ENCODE measurements at places on chromosomes 16 and 17. TPM values are rescaled to one million over a fixed set of nuclear protein-coding genes. Genes with fewer than 3 reads are reported as not detected.

DNA sequence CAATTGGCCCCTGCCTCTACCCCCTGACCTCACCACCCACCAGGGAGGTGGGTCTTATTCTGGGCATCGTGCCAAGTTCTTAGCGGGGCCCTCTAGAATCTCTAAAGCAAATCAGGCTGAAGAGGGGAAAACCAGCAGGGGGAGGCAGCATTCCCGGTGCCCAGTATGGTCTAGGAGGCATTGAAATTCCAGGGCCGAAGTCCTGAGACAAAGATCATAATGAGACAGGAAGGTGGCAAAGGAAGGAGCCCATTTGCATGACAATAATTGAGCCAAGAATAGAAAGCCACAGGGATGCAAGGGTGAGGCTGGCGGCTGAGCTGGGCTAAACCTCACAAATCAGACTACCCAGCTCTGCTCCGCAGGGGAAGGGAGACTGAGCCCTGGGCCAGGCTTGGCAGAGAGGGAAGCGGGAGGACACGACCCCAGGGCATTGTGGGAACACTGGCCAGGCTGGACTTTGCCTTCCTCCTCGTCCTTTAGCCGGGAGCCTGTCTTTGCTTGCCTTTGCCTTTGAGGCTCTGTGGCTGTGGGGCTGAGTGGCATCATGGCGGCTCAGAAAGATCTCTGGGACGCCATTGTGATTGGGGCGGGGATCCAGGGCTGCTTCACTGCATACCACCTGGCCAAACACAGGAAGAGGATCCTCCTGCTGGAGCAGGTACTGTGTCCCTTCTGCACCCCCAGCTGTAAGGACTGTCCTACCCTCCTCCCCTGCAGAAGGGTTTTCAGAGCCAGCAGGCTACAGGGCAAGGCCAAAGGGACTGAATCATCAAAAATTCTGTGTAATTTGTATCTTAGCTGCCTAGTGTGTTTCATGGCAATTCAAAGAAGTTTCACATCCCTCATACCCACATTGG, at the start of gene PIPOX:
TSS of gene PIPOX (plus strand) at position 463 of the 860 bp plus-strand sequence. CDS start at position 548, 85 bp downstream.
- DNase-seq = no peak

- DNase-seq = no peak
Measured at GRCh38 chr16:85445064-85445778, 167.9 kb upstream of the GSE1 start.

GRCh38 chr17:47669081-47669480, 19.4 kb downstream of the KPNB1 start:
- DNase-seq = no peak

GRCh38 chr16:86850670-86851069, 272.3 kb downstream of the FOXL1 start:
- no peak for DNase-seq

DNA sequence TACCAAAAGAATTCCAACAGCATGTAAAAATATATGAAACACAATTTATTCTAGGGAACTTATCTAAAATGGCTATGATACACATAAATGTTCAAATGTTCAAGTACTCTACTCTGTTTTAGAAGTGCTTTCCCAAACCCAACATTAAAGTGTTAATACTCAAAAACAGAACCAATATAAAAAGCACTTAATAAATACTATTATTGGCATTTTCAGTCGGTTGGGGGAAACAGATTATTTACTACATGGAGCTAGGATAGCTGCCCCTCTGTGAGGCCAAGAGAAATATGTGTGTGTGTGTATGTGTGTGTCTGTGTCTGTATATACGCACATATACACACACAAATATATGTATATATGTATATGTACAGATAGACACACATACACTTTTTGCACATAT, 32.1 kb upstream of the BRIP1 start:
- no peak for DNase-seq

DNA sequence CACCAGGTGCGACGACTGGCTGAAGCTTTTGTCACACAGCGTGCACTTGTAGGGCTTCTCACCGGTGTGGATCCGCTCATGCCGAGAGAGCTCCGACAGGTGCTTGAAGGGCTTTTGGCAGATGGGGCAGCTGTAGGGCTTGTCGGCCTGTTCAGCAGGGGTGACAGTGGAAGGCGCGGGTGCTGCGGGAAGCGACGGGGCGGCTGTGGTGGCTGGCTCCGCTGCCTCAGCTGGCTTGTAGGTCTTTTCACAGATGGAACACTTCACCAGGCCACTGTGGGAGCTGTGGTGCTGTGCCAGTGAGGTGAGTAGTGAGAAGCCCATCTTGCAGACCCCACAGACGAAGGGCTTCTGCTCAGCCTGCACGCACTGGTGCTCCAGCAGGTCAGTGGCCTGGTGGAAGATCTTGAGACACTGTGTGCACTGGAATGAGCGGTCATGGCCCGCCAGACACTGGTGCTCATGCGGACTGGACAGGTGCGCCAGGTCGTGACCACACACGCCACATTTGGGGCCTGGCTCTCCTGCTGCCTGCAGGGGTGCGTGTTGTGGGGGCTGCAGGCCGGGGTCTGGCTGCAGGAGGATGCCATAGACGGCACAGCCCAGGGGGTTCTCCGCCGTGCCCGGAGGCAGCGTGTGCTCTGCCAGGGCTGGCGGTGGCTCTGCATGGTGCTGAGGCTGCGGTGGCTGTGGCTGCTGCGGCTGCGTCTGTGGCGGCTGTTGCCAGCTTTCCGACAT, 2.8 kb downstream of the ZNF319 start:
- no peak for DNase-seq

DNA sequence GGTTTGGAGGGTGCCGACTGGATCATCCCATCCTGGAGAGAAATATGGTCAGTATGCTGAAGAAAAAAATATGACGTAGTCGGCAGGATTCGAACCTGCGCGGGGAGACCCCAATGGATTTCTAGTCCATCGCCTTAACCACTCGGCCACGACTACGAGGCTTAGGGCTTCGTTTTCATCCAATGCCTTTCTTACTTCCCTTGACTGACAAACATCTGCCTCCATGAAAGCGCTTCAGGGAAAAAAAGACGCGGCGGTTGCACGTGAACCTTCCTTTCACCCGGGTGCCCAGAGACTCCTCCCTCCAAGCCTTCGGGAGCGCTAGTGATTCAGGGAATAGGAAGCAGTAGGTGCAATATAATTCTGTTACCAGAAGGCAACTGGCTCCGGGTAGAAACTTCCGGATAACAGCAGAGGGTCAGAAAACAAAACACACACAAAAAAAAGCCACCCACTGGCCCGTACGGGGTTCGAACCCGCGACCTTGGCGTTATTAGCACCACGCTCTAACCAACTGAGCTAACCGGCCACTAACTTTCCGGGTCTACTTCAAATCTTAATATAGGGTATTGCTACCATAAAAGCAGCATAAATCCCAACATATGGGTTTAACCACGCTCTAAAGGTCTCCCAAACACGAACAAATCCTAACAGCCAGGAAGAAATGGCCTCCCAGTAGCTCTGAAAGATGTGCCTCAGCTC, 16.3 kb upstream of the AURKB start:
- DNase-seq = peak; percentile 95

DNA sequence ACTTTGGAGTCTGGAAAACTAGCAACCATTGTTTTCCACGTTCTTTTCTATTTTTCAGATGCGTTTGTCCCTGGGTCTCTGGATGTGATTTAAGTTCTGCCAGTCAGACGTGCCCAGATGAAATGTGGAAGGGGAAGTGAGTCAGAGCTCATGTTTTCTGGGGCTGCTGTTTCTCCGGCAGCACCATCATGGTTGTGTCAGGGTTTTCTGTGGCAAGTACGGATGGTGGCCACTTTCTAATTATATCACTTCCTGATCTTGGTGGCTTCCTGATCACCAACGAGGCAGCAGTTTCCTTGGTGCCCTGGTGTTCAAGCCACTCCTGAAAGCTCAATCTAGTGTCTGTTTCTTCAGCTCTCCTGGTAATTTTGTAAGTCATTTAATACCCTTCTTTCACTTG, 31.4 kb upstream of the PMFBP1 start:
- peak; percentile 18 for DNase-seq

- DNase-seq = no peak
Measured at GRCh38 chr17:20241855-20242254, 225.5 kb downstream of the LGALS9B start.

DNA sequence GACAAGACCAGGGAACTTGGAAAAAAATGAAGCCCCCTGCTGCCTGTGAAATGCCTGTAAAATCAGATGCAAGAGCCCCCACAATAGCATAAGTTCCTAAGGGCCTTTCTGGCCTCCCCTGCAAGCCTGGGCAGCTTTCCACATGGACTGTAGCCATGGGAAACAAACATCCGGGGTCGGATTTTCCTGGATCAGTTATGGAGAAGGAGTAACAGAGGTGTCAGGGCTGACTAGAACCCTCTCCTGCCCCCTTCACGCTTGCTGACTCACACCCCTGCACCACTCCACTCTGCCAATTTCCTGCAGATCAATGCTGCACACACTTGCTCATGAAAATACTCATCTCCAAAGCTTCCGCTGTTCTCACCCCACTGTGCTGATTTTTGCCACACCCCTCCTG, 258.6 kb downstream of the CBLN1 start:
- peak; percentile 51 for DNase-seq

DNA sequence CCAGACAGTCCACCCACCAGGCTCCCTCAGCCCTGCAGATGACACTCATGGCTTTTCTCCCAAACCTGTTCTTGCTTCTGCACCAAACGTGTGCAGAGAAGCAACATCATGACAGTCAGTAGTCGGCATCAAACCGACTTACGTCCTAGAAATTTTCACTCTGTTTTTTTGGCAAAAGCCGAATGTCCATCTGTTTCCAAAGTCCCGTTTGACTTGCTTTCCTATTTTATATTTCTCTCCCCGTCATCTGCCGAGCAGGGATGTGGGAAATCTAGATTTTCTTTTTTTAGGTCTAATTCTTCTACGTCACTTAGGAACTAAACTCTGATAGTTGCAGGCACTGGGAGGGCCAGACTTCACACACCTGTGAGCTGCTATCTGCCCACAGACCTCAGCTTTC, 104.9 kb downstream of the RMI2 start:
- no peak for DNase-seq

DNA sequence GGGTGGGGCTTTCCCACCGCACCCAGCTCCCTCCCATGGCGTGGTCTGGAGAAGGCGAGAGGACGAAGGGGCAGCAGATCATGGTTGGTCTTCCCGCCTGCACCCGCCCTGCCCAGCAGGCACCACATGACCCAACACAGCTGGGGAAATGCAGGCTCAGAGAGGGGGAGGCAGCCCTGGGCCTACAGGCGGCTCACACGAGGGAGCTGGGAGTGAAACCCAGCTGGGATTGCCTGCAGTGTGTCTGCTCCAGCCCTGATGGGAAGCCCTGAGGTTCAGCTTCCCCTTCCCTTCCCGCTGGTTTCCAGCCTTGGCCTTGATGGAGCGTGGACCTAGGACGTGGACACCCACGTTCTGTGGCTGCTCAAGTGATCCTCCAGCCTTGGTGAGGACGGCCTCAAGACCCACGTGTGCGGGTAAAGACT, 20.0 kb upstream of the PABPN1L start:
- DNase-seq = no peak

The KRT39 gene
- total RNA-seq = not detected

The CCDC40 gene
- total RNA-seq = 5.2 TPM

The TRIM72 gene
- total RNA-seq = not detected

The NOG gene
- total RNA-seq = not detected

The G6PC1 gene
- not detected for total RNA-seq

The SEPTIN12 gene
- total RNA-seq = not detected

Measured in fibroblast of the aortic adventitia (primary cell).